Stimulated activated effector memory CD8-positive, alpha-beta T cell treated with anti-CD3 and anti-CD28 coated beads, Interleukin-12 subunit alpha, Interleukin-12 subunit beta, amount 100 ng/mL, for 72 hours (primary cell): ENCODE measurements at places on chromosomes 3 and 15.

- DNase-seq, result peak; percentile 15
Measured at GRCh38 chr3:129577925-129578786, 28.3 kb downstream of the PLXND1 start.

GRCh38 chr3:129317848-129318247 is 39.2 kb downstream of the HMCES start:
- no peak for DNase-seq

- no peak for DNase-seq
Measured at GRCh38 chr15:91879158-91879557, 25.6 kb downstream of the SLCO3A1 start.

DNA sequence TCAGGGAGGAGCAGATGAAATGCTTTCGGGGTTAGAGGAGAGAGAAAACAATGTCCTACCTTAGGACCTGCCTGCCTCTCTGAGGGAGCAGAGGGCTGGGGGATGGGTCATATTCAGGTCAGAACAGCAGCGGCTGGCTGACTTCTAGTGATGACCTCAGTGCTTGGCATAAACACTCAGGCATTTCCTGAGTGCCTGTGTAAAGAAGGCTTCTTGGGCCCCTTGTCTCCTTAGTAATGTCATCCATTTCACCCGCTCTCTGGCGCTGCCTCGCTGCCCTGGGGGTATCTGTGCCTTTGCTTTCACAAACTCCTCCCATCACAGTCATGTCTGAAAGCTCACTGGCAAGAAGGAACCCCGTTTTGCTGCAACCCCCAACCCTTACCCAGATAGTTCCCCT is 82.9 kb upstream of the GSK3B start:
- DNase-seq, result no peak

GRCh38 chr3:71226565-71227269 is 356.8 kb downstream of the FOXP1 start:
- DNase-seq, result peak; percentile 98

- DNase-seq, result no peak
Measured at GRCh38 chr3:79534727-79535126, 233.1 kb downstream of the ROBO1 start.

DNA sequence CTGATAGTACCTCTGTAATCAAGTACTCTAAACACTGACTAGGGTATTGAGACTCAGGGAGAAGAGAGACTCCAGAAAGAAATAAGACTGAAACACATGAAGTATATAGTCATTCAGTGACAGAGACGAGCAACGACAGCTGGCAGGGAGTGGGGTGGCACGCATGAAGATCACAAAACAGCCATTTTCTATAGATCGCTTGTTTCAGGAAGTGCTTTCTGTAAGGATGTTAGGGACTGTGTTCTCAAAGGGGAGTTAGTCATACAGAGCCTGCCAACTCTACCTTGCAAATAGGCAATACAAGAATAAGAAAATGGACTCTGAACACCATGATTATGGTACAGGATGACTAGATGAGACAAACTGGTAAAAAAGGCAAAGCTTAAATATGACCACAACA is 139.5 kb downstream of the TBL1XR1 start:
- DNase-seq, result peak; percentile 70

- DNase-seq, result no peak
Measured at GRCh38 chr3:188316021-188316722, 162.2 kb downstream of the LPP start.

DNA sequence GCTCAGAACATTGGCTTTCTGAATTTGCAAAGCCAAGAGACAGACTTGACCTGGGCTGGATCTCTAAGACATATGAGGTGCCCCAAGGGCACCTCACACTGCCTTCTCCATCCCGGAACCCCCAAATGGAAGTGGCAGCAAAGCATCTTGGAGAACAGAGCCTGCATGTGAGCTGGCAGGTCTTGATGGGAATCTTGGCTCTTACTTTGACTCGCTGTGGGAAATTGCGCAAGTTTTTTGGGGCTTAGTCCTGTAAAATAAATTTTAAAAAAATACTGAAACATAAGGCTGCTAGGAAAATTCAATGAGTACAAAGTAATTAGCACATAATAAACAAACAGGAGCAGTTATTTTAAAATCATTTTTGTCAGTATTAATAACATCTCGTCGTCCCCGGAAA is 13.7 kb upstream of the SEC22A start:
- no peak for DNase-seq

- DNase-seq, result no peak
Measured at GRCh38 chr15:65327651-65328393, 23.3 kb downstream of the RNU5B-1 start.

- DNase-seq, result no peak
Measured at GRCh38 chr15:55060836-55061235, 135.9 kb downstream of the RSL24D1 start.

- no peak for DNase-seq
Measured at GRCh38 chr3:43632269-43632733, 10.5 kb upstream of the ANO10 start.

- no peak for DNase-seq
Measured at GRCh38 chr15:85831415-85832113, 36.8 kb upstream of the KLHL25 start.

GRCh38 chr3:8635631-8636030 is 9.0 kb downstream of the SSUH2 start:
- no peak for DNase-seq

DNA sequence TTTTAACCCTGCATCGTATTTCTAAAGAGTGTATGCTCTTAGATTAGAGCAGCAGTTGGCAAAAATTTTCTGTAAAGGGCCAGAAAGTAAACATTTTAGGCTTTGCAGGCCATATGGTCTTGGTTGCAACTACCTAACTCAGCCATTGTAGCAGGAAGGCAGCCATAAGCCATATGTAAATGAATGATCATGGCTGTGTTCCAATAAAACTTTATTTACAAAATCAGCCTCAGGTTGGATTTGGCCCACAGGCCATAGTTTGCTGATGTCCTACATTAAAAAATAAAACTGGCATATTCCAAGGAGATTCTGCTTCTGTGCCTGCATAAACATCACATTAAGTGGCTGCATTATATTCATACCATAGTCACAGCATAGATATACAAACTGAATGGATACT is 134.9 kb downstream of the STT3B start:
- DNase-seq, result no peak

- no peak for DNase-seq
Measured at GRCh38 chr3:134535186-134535970, 49.5 kb downstream of the CEP63 start.

- no peak for DNase-seq
Measured at GRCh38 chr3:122942239-122942638, 85.3 kb downstream of the SEMA5B start.

GRCh38 chr3:194056731-194057415 is 79.1 kb upstream of the HES1 start:
- DNase-seq, result no peak

GRCh38 chr15:28868744-28869345 is 16.9 kb upstream of the APBA2 start:
- DNase-seq, result no peak

DNA sequence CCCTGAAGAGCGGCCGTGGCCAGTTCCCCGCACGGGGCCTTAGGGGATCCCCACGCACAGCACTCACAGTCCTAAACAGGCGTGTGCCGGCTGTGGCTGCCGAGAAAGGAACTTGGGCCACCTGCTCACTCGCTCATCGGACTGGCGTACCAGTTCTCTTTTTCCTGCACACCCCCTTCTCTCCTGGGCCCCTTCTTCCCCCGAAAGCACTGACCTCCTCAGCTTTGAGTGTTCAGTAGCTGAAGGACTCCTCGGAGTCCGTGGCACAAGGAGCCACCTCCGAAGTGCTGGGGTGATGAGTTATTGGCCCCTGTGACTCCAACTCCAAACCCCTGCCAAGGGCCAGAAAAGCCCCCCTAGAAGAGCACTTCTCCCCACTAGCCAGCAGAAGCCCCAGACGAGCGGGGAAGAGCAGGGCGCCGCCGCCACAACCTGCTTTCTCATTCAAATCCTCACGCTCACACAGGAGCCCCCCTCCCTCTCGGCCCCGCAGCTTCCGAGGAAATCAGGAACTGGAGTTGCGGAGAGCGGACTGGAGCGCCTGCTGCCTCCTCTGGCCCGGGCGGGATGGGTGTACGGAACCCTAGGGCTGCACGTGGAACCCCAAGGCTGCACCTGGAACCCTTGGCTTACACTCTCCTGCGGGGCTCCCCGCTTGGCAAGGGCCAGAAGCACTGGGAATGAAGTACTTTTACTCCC is at the start of gene PLCH1:
Gene PLCH1 (minus strand): TSS at position 446 of the 699 bp plus-strand sequence. CDS start 40,847 bp downstream, outside the sequence.
- DNase-seq, result no peak

DNA sequence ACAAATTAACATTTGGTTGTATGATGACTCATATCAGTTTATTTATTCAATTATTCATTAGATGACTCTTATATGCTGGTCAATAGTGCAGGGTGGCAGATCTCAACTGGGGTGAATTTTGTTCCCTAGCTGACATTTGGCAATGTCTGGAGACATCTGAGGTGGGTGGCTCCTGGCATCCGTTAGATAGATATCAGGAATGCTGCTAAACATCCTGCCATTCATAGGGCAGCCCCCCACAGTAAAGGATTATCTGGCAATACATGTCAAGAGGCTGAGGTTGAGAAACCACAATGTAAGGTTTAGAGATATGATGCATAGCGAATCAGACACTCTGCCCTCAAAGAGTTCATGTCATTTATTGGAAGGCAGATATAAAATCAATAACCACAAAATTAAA is 719.9 kb downstream of the CADM2 start:
- no peak for DNase-seq

- DNase-seq, result no peak
Measured at GRCh38 chr15:56598991-56599390, 134.1 kb upstream of the MNS1 start.

DNA sequence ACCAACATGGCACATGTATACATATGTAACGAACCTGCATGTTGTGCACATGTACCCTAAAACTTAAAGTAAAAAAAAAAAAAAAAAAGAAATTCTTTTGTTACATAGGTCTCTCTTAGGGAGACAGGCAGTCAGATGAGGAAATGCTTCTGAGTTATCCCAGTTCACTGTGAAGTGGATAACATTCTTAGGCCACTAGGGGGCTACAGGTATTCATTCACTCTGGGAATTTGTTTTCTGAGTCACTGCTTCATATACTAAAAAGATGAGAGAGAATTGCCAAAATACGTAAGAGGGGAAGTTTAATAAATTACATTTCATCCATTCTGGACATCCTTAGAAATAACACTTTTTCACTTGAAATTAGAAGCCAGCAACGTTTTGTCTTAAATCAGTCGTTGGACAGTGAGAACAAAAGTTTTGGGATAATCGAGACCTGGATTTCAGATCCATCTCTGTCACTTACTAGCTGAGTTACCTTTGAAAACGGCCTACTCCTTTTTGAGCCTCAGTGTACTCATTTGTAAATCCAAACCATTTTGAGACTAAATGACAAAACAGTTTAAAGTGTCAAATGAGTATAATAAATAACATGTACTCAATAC is 738.4 kb upstream of the ALCAM start:
- DNase-seq, result no peak

DNA sequence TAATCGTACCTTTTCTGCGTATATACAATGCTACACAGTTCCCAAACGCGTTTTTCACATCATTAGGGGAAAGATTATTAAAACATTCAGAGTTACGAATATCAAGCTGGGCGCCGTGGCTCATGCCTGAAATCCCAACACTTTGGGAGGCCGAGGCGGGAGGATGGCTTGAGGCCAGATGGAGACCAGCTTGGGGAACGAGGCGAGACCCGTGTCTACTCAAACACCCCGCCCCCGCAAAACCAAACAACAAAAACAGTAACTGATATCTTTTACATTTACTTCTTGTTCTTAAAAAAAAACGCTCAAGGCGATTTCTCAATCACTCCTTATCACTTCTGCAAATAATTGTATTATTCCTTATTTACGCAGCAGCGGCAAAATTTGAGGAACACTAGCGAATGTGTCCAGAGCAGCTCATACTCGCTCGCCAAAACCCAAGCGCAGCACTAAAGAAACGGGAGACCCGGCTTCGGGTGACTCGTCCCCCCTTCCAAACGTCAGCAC is 1.2 kb downstream of the ZBTB11 start:
- no peak for DNase-seq

GRCh38 chr3:126956361-126956760 is 26.6 kb upstream of the PLXNA1 start:
- no peak for DNase-seq

GRCh38 chr3:126353694-126354321 is 3.4 kb downstream of the KLF15 start:
- no peak for DNase-seq

DNA sequence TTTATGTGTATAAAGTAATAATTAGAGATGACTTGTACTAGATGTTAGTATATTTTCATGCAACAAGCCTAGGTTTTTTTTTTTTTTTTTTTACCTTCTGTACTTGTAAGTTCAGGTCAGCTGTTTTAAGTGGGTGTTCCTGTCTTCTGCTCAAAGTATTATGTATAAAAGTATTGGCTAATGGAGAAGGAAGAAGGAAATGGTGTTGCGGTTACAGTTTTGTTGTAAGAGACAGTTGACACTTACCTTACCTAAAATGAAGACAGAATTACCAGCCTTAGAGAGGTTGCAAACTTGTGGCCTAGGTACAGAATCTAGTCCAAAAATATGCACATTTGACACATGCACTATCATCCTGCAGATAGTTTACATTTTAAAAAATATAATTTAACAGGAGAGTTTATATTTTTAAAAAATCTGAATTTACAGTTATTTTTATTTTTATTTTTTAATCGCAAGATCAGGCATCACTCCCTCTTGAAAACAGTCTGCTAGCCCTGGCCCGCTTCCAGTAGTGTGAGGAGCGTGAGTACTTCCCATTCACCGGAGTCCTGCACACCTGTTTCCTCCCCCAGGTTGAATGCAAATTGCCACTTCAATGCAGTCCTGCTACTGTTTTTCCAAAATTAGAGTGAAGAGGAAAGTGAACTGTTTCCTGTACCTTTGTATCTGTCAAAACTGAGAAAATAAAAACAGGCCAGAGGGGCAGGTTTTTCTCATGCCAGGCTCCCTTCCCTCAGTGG is 224.3 kb upstream of the SOX2 start:
- no peak for DNase-seq

DNA sequence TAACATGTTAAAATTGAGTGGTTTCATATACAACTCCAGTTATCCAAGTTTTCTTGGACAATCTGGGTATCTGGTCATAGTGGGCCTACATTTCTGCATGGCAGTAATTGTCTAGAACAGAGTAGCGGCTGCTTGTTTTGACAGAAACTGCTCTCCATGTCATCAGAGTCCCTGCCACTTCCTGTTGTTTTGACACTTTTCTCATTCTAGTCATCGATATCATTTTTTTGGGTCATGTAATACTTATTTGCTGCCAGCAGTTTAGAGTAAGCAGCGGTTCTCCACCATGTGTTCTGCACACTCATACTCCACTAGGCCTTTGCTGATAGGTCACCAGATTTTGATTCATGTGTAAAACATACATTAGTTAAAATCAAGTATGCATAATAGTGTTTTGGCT is 81.5 kb downstream of the SLC25A26 start:
- no peak for DNase-seq

GRCh38 chr3:39144748-39145380 is 8.5 kb downstream of the CSRNP1 start:
- DNase-seq, result no peak
